ENCODE measurements at places on chromosomes 5 and 9.

- no peak for DNase-seq
These were observed 214.1 kb downstream of the HSPA4 start for GRCh38 chr5:133265720-133266526.

GRCh38 chr5:77906806-77907205, 130.7 kb upstream of the TBCA start:
- no peak for DNase-seq

- no peak for DNase-seq
These were observed 55.8 kb downstream of the LRSAM1 start for GRCh38 chr9:127506814-127507750.

DNA sequence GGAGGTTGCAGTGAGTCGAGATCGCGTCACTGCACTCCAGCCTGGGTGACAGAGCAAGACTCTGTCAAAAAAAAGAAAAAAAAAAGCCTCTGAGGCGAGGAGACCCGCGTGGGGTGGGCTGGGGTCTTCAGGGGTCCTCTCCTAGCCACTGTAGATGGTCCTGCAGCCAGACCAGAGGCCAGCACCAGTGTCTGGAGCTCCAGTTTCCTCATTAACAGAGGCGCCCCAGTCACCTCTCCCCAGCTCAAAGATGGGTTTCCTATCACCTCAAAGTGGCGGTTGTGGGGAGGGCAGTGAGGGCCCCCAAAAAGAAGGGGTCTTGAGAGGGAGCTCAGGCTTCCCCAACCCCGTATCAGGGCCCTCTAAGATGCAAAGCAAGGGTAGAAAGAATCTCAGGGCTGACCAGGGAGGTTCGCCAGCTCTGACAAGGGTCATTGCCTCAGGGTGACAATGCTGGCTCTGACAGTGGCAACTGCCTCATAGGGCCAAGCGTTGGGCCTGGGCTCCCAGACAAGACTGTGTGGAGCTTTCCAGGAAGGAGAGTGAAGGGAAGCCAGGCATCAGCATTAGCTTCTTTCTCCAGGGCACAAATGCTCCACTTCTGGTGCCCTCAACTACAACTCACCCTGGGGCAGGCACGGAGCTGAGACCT, 15.0 kb downstream of the STK10 start:
- DNase-seq: no peak

DNA sequence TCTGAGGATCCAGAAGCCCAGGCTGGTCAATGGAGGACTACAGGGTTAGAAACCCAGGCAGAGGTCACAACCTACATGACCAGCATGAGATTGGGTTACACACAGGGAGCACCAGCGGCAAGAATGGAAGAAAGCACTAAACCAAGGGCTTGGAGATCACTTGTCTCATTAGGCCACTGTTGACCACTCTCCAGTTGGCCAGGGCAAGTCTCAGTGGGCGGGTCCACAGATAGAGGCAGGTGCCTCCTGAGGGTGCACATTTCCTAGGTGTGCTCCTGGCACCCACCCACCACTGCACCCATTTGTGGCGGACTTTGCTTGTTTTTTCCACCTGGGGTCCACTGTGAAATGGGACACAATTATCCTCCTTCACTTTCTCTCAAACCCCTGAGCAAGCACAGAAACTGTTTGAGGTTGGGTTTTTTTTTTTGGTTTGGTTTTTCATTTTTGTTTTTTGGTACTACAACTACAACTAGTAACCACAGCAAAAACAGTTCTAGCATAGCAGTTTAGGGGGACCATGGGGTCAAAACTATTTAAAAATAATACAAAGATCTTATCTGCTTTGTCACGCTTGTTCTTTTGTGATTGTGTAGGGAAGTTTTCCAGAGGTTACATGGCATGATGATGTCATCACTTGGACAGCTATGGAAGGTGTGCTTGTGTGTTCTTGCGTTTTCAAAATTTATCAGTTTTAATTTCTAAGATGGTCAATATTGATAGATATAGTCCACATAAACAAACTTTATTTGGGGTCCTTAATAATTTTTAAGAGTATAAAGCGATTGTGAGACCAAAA, 6.1 kb downstream of the NPR2 start:
- DNase-seq: no peak

DNA sequence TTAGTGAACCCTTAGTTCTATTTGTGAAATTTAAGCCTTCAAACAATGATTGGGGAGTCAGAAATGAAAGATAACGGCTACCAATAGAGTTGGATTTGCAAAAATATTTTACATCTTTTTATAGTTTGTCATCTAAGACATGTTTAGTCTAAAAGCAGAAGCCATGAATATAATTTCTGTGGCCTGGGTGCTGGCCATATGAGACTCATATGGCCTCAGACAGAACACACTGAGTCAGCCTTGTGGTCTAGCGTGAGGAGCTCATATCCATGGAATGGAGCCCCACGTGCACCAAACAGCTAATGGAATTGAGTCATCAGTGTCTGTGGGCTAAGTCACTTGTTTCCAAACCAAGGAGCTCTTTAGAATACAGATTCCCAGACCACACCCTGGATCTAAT, 240.7 kb upstream of the NREP start:
- DNase-seq: no peak

DNA sequence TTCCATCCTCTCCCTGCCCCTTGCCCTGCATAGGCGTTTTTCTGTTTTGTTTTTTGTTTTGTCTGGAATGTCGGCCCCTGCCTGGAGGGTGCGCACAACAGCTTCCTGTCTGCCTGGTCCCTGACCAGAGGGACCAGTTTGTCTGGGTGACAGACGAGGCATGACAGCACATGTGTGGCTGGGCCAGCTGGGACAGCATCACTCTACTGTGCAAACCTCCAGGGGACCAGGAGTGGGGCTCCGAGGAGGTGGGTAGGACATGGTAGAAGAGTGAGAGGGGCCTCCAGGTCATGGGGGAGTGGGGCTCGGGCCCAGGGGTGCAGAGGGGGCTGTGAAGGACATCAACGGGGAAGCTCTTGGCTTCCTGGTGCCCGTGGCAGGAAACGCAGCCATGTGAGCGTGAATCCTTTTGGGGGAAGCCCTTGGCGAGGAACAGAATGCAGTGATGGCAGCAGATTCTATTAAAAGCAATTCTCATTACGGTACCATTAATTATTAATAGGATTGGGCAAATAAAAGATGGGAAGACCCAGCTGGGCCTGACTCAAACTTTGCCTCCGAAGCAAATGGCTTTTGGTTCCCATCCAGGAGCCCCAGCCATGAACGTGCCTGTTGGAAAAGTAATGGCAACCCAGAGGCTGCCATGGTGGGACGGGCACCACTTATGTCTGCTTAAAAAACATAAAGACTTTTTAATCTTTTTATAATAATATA, 184.4 kb upstream of the IER5L start:
- no peak for DNase-seq

DNA sequence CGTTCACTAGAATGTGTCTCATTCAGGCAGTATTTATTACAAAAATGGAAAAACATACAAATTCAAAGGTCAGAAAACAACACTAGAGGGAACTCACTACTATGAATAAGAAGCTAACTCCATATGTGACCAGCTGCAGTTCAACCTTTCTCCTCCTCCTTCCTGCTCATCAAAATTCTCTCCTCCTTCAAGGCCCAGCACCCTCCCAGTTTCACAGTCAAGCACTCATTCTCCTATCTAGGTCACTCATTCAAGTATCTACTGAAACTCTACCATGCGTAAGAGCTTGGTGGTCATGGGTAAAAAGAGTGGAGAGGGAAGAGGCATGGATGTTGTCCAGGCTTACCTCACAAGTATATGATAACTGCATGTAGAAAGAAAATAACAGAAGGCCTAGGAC, 27.7 kb downstream of the ECPAS start:
- DNase-seq: no peak

- DNase-seq: no peak
These were observed 4.2 kb downstream of the CDC14B start for GRCh38 chr9:96615411-96615810.

DNA sequence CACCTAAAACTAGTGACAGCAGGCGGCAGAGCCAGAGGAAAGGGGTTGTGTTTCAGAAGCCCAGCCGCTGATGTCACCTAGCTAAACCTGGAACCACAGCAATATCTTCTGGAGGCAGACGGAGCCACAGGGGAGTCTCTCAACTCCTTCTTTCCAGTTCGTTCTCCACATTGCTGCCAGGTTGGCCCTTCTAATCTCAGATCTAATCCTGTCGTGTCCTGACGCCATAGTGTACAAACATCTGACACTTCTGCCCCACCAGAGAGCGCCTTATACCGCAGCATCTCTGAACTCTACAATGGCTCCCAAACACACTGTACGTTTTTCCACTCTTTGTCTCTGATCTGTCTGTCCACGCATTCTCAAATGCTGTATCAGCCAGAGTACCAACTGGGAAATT, 240.0 kb downstream of the SMARCA2 start:
- no peak for DNase-seq

Measured in NCI-H69 (cell line).